ENCODE measurements at places on chromosomes 3 and 15.
A peak's percentile ranks its signal among the peaks of the same experiment; 100 is the strongest.

GRCh38 chr3:127690106-127690505, 17.4 kb downstream of the ABTB1 start:
- DNase-seq = peak; percentile 77

GRCh38 chr3:69385123-69385722, 665 bp downstream of the FRMD4B start:
- no peak for DNase-seq

- DNase-seq = no peak
Measured at GRCh38 chr15:46956456-46956855, 760.8 kb upstream of the SEMA6D start.

GRCh38 chr3:42544492-42545283, 37.1 kb downstream of the SEC22C start:
- no peak for DNase-seq

GRCh38 chr3:55283441-55283925, 203.6 kb downstream of the WNT5A start:
- no peak for DNase-seq

DNA sequence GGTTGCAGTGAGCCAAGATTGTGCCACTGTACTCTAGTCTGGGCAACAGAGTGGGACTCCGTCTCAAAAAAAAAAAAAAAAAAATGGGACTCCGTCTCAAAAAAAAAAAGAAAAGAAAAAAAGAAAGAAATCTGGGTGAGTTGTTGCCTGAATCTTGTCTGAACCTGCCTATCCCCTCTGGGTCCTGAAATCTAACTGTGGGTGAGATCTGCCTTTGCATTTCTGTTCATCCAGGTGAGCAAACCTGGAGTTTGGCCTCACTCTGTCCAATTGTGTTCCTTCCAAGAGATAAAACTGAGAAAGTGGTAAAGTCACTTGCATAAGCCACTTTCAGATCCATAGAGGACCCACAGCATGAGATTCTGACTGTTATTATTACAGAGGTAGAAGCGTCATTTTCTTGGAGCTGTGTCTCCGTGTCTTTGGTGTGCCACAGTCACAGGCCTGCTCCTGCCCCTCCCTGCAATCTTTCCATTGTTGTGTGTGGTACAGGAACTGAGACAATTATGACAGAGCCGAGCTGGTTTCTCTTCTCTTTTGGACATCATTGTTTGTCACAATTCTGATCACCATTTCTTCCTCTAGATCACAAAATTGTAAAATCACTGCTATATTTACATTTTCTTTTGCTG, 235.9 kb downstream of the LPP start:
- no peak for DNase-seq

DNA sequence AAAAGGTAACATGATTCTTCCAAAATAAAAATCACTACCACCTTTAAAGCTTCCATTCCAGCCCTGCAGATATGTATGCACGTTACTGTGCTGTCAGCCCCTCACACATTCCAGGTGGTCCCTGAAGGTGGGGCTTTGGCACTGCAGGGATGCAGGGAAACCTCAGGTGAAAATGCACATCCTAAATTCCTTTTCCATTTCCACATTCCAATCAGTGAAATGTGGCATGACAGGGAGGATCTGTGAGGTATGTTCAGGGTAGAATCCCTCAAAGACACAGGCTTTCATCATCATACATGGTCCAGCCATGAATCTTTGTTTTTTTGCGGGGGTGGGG, 45.3 kb downstream of the CCR4 start:
- no peak for DNase-seq

GRCh38 chr15:52106641-52107040, 5.9 kb downstream of the BCL2L10 start:
- no peak for DNase-seq

- DNase-seq = peak; percentile 40
Measured at GRCh38 chr3:65946438-65946837, 92.3 kb downstream of the MAGI1 start.

- no peak for DNase-seq
Measured at GRCh38 chr15:41513506-41514227, at the start of gene LTK. Gene LTK (minus strand): TSS chr15:41513827. CDS start chr15:41513709, 118 bp downstream.

DNA sequence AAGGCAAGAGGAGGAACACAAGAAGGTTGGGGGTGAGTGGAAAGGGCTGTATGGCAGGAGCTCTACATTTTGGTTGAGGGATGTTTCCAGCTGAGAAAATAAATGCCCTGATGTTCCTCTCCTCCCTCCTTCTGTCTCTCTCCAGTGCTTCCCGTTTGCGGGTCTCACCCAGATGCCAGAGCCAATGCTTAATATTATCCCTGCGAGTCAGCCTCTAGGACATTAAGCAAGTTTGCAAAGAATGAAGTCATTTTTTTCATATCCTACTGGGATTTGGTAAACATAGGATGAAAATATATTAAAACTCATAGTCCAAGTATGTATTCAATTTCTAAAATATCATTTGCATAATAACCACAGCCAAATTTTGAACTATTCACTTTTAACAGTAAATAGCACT, 295.9 kb downstream of the CADM2 start:
- peak; percentile 78 for DNase-seq

GRCh38 chr15:77470235-77470634, 49.5 kb downstream of the HMG20A start:
- DNase-seq = no peak

DNA sequence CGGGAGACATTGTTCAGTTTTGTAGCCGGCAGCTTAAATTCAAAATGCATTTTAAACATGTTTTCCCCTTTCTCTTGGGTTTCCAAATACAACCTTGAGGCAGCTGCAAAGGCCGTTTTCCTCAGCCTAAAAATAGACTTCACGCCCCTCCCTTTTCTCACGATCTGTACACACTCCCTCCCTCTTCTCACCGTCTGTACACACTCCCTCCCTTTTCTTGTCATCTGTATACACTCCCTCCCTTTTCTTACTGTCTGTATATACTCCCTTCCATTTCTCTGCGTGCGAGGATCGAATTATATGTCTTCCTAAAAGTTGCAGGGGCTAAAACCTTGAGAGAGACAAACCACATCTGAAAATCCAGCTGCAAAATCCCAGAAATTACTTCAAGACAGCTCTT, 8.9 kb downstream of the MUC4 start:
- DNase-seq = no peak

DNA sequence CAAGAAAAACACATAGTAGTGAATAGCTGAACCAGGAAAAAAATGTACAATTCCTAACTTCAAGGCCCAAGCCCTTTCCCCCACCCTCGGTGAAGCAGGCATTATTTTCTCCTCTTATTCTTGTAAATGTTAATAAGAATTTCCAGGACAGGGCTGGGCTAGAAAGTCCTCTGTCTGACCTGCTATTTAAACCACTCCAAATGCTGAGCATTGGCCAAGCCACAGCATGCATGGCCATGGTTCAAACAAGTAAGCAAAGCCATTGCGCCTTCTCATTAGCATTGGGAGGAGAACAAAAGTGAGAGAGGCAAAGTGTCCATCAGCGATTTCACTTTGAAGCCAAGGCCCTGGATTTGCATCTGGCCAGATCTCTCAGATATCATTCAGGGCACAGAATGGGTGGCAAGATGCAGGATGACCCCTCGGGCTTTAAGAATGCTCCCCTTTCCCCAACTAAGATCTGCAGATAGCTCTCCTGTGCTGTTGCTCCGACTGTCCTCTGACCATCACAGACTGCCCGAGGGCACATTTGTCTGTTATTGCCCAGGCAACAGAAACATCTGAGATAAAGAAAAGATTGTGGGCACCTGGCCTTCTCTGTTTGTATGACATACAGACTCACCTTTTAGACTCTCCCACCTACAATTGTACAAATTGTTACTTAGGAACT, 46.3 kb downstream of the CEMIP start:
- peak; percentile 31 for DNase-seq

GRCh38 chr3:183188895-183189462, 26.4 kb upstream of the LAMP3 start:
- peak; percentile 6 for DNase-seq

GRCh38 chr15:84772467-84772866, 24.1 kb downstream of the ZNF592 start:
- no peak for DNase-seq

DNA sequence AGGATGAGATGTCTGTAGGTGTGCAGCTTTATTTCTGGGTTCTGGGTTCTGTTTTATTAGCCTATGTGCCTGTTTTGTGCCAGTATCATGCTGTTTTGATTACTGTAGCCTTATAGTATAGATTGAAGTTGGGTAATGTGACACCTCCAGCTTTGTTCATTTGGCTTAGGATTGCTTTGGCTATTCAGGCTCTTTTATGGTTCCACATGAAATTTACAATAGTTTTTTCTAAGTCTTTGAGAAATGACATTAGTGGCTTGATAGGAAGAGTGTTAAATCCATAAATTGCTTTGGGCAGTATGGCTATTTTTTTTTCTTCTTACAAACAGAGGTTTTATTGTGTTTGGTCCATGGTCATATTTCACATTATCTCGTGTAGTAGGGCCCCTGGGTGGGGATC, 285.8 kb upstream of the GADL1 start:
- DNase-seq = no peak

GRCh38 chr3:180802837-180803236, 109.6 kb upstream of the FXR1 start:
- peak; percentile 21 for DNase-seq

GRCh38 chr3:18011387-18011786, 269.0 kb upstream of the TBC1D5 start:
- DNase-seq = no peak

DNA sequence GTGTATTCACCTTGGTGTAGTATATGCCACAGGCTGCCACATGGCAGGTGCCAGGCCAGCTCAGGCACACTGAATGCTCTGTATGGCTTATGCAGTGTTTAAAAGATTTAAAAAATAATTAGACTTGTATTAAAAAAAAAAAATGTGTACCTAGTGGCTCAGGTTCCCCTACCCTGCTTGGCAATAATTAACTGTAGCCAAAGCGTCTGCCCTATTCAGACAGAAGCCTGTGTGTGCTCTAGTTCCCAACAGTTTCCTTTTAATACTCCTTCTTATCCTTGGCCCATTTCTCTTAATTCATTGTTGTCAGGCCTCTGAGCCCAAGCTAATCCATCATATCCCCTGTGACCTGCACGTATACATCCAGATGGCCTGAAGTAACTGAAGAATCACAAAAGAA, 752.2 kb upstream of the CFAP20DC start:
- DNase-seq = no peak

- peak; percentile 100 for DNase-seq
Measured at GRCh38 chr15:36428102-36428845, 151.2 kb upstream of the CDIN1 start.

DNA sequence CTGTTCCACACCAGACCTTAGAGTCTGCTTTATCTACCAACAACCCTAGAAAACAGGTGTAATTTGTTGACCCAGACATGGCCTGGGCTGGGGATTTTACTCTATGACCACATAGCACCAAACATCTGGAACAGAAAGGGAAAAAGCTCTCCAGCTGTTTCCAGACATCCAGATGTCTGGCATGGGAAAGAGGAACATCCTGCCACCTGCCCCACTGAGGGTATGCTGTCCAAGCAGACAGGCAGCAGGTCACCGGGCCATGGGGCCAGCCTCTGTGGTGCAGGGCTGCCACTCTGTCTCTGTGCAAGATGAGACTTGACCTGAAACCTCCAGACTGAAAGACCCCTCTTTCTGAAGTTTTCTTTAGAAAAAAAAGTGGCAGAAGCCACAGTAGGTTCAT, 359.3 kb upstream of the ICE2 start:
- DNase-seq = no peak

- DNase-seq = no peak
Measured at GRCh38 chr15:80098341-80098740, 38.9 kb downstream of the ZFAND6 start.

GRCh38 chr3:129942296-129942695, 32.2 kb upstream of the TRH start:
- peak; percentile 50 for DNase-seq

DNA sequence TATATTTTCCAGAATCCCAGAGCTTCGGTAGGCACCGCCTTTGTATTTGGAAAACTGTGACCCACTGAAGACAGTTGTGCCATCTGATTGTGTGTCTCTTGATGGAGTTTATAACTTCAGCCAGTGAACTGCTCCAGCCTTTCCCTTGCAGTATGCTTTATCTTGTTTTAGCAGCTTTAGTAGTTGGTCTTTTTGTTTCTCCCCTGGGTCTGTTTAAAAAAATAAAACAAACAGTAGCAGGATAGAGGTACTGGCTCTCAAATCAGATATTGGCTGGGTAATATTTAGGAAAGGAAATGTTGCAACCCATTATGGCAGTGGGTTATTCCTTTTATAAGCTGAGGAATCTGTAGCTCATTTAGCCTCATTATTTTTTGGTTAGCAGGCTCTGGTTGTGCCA, 151.5 kb upstream of the BFSP2 start:
- no peak for DNase-seq

DNA sequence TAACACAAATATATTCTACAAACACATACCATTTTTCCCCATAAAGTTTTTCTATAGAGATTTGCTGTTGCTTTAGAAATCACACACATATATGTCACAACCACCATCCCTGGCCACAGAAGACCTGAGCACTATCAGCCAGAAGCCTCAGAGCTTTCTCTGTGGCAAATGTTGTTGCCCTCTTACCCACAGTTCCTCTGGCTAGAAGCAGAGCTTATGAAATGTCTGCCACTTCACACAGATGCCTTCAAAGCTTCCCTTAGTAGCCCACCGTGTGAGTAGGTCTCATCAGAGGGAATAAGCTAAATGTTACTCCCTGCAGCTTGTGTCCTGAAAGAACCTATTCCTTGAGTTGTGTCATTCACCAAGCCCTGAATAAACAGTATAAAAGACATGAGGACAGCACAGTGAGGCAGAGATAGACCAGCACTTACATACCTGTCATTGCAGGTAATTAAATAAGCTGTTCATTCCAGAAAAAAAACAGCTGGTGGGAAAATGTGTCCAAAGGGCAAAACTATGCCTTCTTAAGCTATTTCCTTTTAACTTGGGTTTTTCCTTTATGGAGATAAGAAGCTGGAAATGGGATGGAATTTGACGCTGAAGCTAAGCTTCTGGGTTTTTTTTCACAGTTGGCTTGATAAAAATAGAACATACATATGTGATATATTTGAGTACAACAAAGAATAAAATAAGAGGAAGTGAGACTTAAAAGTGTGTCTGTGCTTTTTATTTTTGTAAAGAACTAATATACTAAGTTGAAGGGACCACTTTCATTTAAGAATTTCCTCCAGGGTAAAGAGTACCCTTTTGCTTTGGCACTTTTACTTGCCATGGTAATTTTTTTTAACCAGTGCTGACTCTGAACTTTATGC, 391.4 kb downstream of the KCNH8 start:
- DNase-seq = no peak

DNA sequence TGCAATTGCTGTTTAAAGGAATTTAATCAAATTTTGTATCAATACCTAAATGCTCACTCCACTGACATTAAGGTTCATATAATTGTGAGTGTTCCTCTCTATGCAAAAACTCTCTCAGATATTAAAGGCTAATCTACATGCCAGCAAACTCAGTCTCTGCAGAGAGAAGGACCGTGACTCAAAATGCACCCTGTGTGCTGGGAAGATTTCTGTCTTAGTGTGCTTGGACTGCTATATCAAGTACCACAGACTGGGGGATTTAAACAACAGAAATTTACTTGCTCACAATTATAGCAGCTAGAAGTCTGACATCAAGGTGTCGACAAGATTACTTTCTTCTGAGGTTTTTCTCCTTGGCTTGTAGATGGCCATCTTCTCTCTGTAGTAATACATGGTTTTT, 18.6 kb upstream of the PFN2 start:
- no peak for DNase-seq
